DND-41 (cell line): ENCODE measurements at places on chromosomes 16 and 17.
A peak's percentile ranks its signal among the peaks of the same experiment; 100 is the strongest.

GRCh38 chr16:19883966-19884485 is 622 bp downstream of the GPRC5B start:
- no peak overlapping the region for H3K4me3 ChIP-seq
- no peak for DNase-seq
- peaks cover 8% of the 10 kb centered on the region for H3K4me1 ChIP-seq
- H3K36me3 ChIP-seq, result no peaks in the 10 kb centered on the region
- no peaks in the 10 kb centered on the region for H3K27me3 ChIP-seq
- H3K27ac ChIP-seq, result no peak overlapping the region

GRCh38 chr16:83023640-83024039 is 396.9 kb downstream of the CDH13 start:
- no peak overlapping the region for H3K27ac ChIP-seq
- no peak overlapping the region for H3K4me3 ChIP-seq
- no peak for DNase-seq
- no peaks in the 10 kb centered on the region for H3K27me3 ChIP-seq

- no peaks in the 10 kb centered on the region for H3K36me3 ChIP-seq
- H3K4me3 ChIP-seq, result no peak overlapping the region
- DNase-seq, result no peak
- peaks cover 3% of the 10 kb centered on the region for H3K27me3 ChIP-seq
- H3K27ac ChIP-seq, result no peak overlapping the region
Measured at GRCh38 chr17:65334406-65334805, 197.2 kb downstream of the RGS9 start.

- no peak overlapping the region for H3K4me3 ChIP-seq
- no peak overlapping the region for H3K27ac ChIP-seq
- no peak for DNase-seq
- no peaks in the 10 kb centered on the region for H3K27me3 ChIP-seq
- H3K36me3 ChIP-seq, result no peaks in the 10 kb centered on the region
Measured at GRCh38 chr17:70552230-70552981, 383.1 kb downstream of the KCNJ2 start.

DNA sequence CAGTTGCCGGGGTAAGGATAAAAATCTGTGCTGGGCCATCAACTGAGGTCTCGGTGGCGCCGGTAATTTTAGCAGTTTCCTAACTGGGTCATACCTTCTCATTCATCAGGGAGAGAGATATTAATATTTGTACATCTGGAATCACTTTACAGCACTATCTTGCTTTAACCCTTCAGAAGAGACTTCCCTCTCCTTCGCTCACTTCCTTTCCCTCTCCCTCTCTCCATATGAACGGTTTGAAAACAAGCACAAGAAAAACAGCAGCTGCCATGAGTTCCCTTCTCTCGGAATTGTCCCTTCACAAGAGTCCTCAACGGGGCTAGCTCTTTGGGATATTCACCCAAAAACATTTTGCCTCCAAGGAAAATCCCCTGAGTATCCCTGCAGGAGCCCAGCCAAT is 144.3 kb upstream of the NOG start:
- no peak overlapping the region for H3K4me3 ChIP-seq
- H3K27me3 ChIP-seq, result no peaks in the 10 kb centered on the region
- no peak overlapping the region for H3K27ac ChIP-seq
- no peaks in the 10 kb centered on the region for H3K36me3 ChIP-seq

- H3K4me3 ChIP-seq, result no peak overlapping the region
- no peak overlapping the region for H3K27ac ChIP-seq
- no peak for DNase-seq
- no peaks in the 10 kb centered on the region for H3K36me3 ChIP-seq
- no peaks in the 10 kb centered on the region for H3K27me3 ChIP-seq
- H3K4me1 ChIP-seq, result peaks cover 12% of the 10 kb centered on the region
Measured at GRCh38 chr17:76824093-76824492, 44.1 kb upstream of the MGAT5B start.

GRCh38 chr17:47204722-47205418 is 4.3 kb upstream of the MYL4 start:
- H3K36me3 ChIP-seq, result no peaks in the 10 kb centered on the region
- H3K4me1 ChIP-seq, result peaks cover 20% of the 10 kb centered on the region
- H3K27me3 ChIP-seq, result no peaks in the 10 kb centered on the region

- H3K4me3 ChIP-seq, result peak overlapping the region; percentile 50; the same call in 1 of the 2 replicates
- H3K27ac ChIP-seq, result peak overlapping the region; percentile 98
- no peaks in the 10 kb centered on the region for H3K27me3 ChIP-seq
- DNase-seq, result no peak
- peaks cover 56% of the 10 kb centered on the region for H3K4me1 ChIP-seq
- peaks cover 45% of the 10 kb centered on the region for H3K36me3 ChIP-seq
Measured at GRCh38 chr17:47649972-47650524, 329 bp downstream of the KPNB1 start.

- H3K27ac ChIP-seq, result peak overlapping the region; percentile 97
- no peak for DNase-seq
- H3K27me3 ChIP-seq, result no peaks in the 10 kb centered on the region
Measured at GRCh38 chr17:57441270-57441600, 184.9 kb downstream of the MSI2 start.

DNA sequence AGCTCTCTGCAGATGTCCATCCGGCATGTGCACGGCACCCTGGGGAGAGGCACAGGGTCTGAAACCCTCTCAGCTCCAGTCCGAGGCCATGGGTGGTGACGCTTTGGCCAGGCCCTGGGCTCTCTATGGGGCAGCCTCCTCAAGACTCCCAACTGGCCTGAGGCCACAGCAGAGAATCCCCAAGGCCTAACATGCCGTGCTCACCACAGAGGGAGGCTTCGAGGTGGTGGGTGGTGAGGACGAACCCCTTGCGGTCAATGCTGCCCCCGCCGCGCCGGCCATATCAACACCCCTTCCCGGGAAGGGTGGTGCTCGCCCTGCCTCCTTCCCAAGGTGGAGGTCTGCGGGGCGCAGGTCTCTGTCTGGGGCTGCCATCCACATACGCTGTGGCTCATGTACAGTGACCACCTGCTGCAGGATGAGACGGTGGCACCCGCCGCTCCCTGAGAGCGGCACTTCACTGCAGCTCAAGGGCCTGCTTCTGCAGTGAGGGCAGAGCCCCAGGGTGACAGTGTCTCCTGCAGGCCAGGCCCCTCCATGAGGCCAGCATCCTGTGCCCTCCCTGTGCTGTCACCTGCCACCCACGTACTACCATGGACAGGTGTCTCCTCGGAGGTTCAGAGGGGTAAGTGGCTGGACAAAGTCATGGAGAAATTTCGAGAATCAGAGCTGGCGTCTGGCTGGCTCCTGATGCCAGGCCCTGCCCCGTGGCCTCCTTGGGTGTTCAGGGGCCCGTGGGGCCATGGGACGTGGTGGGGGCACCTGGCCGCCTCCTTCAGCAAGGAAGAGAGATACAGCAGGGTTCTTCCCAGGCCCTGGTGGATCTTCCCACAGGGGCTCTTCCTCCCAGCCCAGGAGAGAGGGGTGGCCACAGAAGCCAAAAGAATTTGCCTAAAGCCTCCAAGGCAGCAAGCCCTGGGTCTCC is 54.6 kb upstream of the ACSF3 start:
- peaks cover 8% of the 10 kb centered on the region for H3K4me1 ChIP-seq
- H3K4me3 ChIP-seq, result no peak overlapping the region
- no peaks in the 10 kb centered on the region for H3K36me3 ChIP-seq

GRCh38 chr17:17077101-17077500 is 34.8 kb downstream of the MPRIP start:
- H3K27me3 ChIP-seq, result no peaks in the 10 kb centered on the region
- H3K4me3 ChIP-seq, result no peak overlapping the region
- H3K36me3 ChIP-seq, result peaks cover 57% of the 10 kb centered on the region
- no peak overlapping the region for H3K27ac ChIP-seq
- H3K4me1 ChIP-seq, result no peaks in the 10 kb centered on the region

DNA sequence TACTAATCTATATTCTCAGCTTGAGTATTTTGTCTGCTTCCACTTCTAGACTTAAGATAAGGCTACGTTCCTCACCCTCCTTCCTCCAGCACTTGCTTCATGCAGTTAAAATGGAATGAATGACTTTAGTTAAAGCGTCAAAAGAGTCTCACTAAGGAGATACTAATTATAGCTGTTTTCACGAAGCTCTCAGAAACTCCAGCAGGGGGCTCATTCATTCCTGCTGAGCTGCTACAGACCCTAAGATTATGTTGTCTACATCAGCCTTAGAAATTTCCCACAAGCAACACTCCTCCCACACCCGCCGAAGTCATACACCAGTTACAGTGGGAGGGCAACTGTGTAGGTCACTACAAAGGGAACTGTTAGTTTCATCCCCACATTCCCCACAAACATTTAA is 57.0 kb upstream of the KIFC3 start:
- H3K36me3 ChIP-seq, result no peaks in the 10 kb centered on the region
- peak; percentile 12 for DNase-seq
- H3K27ac ChIP-seq, result no peak overlapping the region
- H3K4me1 ChIP-seq, result no peaks in the 10 kb centered on the region

DNA sequence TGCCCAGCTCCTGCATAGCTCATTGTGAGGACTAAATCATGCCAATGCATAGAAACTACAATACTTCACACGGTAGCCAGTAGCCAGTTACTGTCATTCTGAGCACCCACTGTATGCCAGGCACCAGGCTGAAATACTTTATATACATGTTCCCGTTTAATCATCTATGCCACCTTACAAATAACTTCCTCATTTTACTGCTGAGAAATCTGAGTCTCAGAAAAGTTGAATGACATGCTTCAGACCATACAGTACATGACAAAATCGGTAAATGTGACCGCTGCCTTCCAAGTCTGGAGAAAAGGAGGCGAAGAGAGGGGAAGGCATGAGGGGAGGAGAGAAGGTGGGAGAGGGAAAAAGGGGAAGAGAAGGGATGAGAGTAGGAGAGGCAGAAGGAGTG is 9.2 kb upstream of the TLCD3B start:
- no peak overlapping the region for H3K4me3 ChIP-seq
- H3K27me3 ChIP-seq, result no peaks in the 10 kb centered on the region
- H3K27ac ChIP-seq, result no peak overlapping the region
- H3K36me3 ChIP-seq, result no peaks in the 10 kb centered on the region

- H3K27me3 ChIP-seq, result no peaks in the 10 kb centered on the region
- no peaks in the 10 kb centered on the region for H3K4me1 ChIP-seq
- H3K4me3 ChIP-seq, result no peak overlapping the region
- H3K27ac ChIP-seq, result no peak overlapping the region
Measured at GRCh38 chr17:46031440-46031839, 32.4 kb downstream of the STH start.

- H3K27me3 ChIP-seq, result no peaks in the 10 kb centered on the region
- H3K27ac ChIP-seq, result no peak overlapping the region
- no peaks in the 10 kb centered on the region for H3K4me1 ChIP-seq
- DNase-seq, result no peak
- H3K4me3 ChIP-seq, result no peak overlapping the region
- H3K36me3 ChIP-seq, result peaks cover 85% of the 10 kb centered on the region
Measured at GRCh38 chr16:87702325-87702811, 63.4 kb downstream of the KLHDC4 start.

GRCh38 chr16:54447576-54448440 is 161.2 kb upstream of the IRX3 start:
- H3K4me3 ChIP-seq, result no peak overlapping the region
- no peaks in the 10 kb centered on the region for H3K36me3 ChIP-seq
- no peaks in the 10 kb centered on the region for H3K27me3 ChIP-seq
- DNase-seq, result no peak
- H3K4me1 ChIP-seq, result peaks cover 5% of the 10 kb centered on the region; the same call in 1 of the 2 replicates
- no peak overlapping the region for H3K27ac ChIP-seq

- no peak overlapping the region; the same call in 1 of the 2 replicates for H3K27ac ChIP-seq
- H3K27me3 ChIP-seq, result no peaks in the 10 kb centered on the region
- H3K4me1 ChIP-seq, result peaks cover 65% of the 10 kb centered on the region
- H3K4me3 ChIP-seq, result 0 out of 2 replicates have a peak overlapping the region, but pooled peaks have one; percentile 19
- no peak for DNase-seq
Measured at GRCh38 chr16:399340-400019, 2.2 kb upstream of the DECR2 start.

DNA sequence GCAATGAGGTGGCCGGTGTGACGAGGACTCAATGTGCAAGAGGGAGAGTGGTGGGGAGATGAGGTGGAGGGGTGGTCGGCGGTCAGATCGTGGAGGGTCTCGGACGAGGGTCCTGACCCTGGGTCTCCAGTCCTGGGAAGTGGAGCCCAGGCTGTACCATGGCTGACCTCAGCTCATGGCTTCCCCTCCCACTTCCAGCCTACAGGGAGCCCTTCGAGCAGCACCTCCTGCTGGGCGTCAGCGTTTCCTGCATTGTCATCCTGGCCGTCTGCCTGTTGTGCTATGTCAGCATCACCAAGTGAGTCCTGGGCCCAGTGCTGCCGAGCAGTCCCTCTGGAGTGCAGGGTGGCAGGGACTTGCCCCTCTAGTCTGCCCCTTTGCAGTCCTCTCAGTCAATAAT is 41.8 kb downstream of the IL4R start:
- peaks cover 76% of the 10 kb centered on the region for H3K36me3 ChIP-seq
- no peaks in the 10 kb centered on the region for H3K4me1 ChIP-seq
- peak; percentile 45 for DNase-seq
- H3K4me3 ChIP-seq, result no peak overlapping the region

GRCh38 chr17:12673788-12674187 is 8.1 kb downstream of the MYOCD start:
- DNase-seq, result no peak
- no peaks in the 10 kb centered on the region for H3K4me1 ChIP-seq
- no peaks in the 10 kb centered on the region for H3K36me3 ChIP-seq
- H3K27me3 ChIP-seq, result no peaks in the 10 kb centered on the region
- no peak overlapping the region for H3K27ac ChIP-seq

GRCh38 chr16:74297145-74297665 is 591 bp downstream of the PSMD7 start:
- peak; percentile 42 for DNase-seq
- peaks cover 38% of the 10 kb centered on the region for H3K4me1 ChIP-seq
- peak overlapping the region; percentile 96 for H3K4me3 ChIP-seq

DNA sequence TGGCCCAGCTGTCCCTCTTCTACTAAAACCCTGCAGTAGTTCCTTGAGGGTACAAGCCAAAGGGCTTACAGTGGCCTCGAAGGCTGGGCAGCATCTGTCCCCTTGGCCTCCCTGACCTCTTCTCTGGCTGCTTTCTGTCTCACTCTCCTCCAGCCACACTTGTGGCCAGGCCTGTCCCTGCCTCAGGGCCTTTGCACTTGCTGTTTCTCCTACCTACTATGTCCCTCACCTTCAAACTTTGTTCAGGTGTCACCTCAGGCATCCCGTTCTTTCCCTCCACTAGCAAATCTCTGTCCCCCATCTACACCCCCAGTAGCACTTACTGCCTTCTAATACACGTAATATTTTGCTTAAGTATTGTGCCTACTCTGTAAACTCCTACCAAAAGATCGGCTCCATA is 6.0 kb downstream of the ABCC1 start:
- H3K27me3 ChIP-seq, result no peaks in the 10 kb centered on the region
- no peak for DNase-seq
- no peak overlapping the region for H3K4me3 ChIP-seq
- peaks cover 70% of the 10 kb centered on the region for H3K4me1 ChIP-seq
